ENCODE measurements at places on chromosomes 6 and 20.

DNA sequence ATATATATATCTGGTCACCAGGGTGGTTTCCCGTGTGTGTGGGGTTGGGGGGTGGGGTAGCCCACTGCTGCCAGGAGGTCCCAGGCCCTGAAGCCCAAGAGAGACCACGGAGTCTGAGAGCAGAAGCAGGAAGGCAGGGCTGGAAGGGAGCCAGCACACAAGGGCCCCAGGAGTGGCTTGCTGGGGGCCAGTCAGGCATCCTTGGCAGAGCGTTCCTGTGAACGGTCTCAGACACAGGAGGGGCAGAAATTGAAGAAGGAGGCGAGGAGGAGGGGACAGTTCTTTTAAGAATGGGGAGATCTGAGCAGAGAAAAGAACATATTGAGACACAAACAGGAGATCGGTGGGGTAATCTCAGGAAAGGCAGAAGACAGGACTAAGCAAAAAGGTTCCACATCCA, 1.9 kb upstream of the EBF4 start:
- DNase-seq, result no peak

GRCh38 chr20:53574259-53574789, 19.3 kb downstream of the ZNF217 start:
- DNase-seq, result no peak

DNA sequence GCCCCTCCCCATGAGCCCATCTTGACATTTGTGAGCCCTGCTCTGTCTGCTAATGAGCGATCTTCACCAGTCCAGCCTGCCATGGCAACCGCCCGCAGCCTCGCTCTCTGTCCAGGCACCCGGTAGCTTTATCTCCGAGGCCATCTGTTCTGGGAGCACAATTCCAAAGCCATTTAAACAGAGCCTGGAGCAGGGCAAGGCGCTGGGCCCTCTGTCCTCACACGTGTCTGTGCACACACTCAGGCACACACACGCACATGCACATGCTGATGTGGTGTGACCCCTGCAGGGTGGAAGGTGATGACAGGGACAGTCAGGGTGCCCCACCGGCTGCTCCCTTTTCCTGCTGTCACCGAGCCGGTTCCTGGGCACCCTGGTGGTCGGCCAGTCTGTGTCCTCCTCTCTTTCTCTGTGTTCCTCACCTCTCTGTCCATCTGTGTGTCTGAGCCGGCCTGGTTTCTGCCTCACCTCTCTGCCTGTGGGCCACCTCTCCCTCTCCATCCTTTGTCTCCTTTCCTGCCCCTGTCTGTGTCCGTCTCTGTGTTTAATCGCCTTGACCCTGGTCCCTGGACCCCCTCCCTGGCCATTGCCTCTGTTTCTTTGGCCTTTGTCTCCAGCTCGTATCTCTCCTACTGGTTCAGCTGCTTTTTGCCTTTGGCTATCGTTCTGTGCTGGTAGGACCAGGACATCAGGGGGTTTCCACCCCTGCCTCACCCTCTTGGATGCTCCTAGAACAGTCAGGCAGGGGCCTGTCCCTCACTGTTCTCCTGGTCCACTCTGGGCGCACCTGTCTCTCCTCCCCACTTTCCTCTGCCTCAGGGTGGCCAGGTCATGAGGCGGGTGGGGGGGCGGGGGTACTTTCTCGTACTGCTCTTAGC, 8.8 kb upstream of the MYT1 start:
- no peak for DNase-seq

DNA sequence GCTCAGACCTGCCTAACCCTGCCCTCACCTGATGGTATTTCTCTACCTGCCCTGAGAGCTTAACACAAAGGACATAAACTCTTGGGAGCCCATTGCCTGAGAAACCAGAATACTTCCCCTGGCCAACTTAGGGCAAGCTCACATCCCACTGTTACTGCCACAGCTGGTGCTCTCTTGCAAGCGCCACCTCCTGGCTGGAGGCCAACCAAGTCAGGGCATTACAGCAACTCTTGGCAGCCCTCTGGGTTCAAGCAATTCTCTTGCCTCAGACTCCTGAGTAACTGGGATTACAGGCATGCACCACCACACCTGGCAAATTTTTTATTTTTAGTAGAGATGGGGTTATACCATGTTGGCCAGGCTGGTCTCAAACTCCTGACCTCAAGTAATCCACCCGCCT, 70.1 kb downstream of the HECA start:
- DNase-seq, result no peak

GRCh38 chr6:169592558-169592957, 109.3 kb downstream of the WDR27 start:
- no peak for DNase-seq

DNA sequence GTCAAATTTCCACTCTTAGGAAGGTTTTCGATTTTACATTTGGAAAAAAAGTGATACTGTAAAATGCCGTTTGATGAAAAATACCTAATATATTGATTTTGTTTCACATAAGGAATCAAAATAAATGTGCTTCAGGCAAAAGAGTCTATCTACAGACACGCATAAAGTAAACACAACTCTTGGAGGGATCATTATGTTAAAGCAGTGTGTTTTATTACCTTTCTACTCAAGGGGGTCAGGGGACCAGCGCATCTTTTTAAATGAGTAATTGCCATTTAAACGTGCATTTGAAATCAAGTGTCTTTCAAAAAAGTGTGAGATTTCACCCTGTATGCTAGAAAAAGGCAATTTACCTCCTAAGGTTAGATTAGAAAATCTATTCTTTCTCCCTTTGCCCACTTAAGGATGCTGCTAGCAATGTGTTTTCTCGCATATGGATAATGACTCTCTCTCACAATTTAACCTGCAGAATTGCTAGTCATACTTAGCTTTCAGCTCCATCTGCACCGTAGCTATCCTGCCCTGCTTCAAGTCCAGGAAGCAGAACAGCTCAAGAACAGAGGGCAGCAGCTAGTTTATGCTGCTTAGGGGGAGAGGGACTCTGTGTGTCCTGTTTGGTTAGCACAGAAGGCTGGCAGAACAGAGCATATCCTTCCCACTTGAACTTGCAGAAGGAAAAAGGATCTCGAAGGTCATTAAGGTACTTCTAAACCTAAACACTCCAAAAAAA, 35.0 kb downstream of the NKAIN2 start:
- no peak for DNase-seq

GRCh38 chr6:119283979-119284545, 65.5 kb downstream of the MAN1A1 start:
- DNase-seq, result no peak

DNA sequence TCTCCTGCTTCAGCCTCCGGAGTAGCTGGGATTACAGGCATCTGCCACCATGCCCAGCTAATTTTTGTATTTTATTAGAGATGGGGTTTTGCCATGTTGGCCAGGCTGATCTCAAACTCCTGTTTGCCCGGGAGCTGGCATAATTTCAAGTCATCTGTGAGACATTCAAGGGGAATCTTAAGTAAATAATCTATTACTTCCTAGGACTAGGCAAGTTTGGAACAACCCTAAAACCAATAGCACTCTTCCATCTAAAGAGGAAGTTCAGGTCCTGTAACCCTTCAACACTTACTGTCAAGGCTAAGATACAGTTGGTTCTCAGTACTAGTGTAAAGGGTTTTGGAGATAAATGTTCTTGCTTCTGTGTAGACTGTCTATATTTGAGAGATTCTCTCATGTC, 267.8 kb upstream of the IRAK1BP1 start:
- DNase-seq, result no peak

DNA sequence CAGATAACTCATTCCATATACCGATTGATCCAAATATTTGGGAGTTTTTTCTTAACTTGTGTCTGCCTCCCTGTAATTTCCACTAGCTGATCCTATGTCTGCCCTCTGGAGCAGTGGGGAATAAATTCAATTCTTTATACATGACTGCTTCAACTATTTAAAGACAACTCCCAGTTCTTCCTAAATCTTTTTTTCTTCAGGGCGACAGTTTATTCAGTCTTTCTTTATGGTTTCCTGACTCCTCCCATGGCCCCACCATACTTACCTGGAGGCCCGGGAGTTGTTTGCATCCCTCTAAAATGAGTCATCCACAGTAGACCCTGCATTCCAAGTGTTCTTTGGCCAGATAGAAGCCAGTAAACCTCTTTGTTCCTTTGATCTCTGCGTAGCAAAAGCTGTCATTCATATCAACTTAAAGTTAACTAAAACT, 73.6 kb downstream of the LCA5 start:
- no peak for DNase-seq

DNA sequence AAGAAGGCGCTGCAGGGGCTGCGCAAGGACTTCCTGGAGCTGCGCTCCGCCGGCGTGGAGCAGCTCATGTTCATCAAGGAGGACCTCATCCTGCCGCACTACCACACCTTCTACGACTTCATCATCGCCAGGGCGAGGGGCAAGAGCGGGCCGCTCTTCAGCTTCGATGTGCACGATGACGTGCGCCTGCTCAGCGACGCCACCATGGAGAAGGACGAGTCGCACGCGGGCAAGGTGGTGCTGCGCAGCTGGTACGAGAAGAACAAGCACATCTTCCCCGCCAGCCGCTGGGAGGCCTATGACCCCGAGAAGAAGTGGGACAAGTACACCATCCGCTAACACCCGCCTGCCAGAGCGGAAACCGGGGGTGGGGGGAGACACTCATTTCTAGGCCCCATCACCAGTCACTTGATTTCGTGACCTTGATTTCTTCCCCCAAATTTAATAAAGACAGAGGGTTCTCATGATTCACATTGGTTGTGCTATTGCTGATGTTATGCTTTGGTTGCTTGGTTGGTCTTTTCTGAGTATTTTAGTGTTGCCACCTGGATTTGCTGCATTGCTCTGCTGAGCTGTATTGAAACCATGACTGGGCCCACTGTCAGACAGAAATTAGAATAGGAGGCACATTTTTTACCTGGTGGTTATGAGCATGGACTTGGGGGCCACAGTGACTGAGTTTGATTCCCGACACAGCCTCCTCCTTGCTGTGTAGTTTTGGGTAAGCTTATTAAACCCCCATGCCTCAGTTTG, 1.5 kb downstream of the FAM50B start:
- no peak for DNase-seq

DNA sequence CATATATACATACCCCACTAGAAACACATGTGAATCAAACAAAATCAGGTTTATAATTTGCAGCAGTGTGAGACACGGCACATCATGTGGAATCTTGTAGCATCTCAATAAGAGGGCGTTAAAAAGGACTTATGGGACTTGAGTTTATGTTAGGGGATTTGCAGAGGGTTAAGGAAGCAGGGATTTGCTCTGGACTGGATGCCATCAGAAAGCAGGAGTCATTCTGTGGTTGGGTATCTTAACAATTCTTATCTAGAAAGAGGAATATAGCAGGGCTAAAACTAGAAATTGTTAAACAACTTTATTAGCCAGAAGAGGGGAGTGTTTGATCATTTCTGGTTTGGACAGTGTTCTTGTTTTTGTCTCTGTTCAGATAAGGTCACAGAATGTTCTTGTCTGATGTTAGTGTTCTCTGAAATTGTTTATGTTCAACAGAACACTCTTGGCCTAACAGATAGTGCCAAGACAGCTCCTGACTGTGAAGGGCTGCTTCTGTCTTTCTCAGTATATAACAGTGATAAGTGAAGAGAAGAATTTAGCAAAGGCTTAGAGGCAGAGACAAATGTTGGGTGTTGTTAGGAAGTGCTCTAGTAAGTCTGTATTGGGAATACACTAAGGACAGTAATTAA, 39.2 kb downstream of the LIN28B start:
- DNase-seq, result no peak

- DNase-seq, result peak; percentile 82
Measured at GRCh38 chr6:32969685-32970412, 1.5 kb downstream of the BRD2 start.

DNA sequence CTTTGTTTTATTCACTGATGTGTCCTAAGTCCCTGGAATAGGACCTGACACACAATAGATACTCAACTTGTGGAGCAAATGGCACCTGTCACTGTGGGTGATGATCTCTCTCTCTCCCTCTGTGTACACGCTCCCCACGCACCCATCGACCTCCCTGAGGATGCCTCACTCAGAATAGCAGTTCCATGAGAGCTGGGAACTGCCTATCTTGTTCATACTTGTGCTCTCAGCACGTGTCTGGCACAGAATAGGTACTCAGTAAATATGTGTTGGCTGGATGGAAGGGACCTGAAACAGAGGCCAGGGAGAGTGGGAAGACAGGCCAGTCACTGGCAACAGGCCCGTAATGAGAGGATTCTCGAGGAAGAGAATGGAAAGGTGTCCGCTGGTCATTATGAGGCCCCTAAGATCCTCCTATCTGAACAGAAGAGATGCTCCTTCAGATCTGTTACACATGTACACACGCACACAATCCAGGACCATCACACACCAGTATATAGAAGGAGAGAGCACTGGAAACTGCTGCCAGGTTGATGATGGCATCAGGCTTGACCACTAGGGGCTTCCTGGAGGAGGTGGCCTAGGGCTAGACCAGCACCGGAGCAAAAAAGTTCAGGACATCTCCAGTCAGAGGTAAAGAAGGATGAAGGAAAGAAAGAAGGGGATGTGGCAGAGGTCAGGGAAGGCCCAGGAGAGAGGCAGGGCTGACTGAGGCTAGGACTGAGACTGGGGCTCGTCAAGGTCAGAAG, 30.9 kb downstream of the VEGFA start:
- no peak for DNase-seq

- DNase-seq, result no peak
Measured at GRCh38 chr20:11981366-11981947, 63.8 kb downstream of the BTBD3 start.

- no peak for DNase-seq
Measured at GRCh38 chr6:96947055-96947454, 22.5 kb downstream of the KLHL32 start.

DNA sequence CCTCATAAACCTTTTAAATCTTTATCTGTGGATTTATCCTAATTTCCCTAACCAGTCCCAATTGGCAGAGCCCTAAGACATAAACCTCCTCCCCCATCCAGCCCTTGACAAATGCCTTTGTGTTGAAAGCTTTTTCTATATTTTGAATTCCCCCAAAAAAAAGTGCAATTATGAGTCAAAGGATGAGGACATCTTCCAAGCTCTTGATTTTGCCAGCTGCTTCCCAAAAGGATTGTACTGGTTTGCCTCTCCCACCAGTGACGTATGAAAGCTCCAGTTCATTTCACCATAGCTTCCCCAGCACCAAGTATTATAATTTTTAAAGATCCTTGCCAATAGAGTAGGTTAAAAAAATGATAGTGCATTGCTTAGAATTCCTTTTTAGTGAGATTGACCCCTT, 38.9 kb downstream of the SIRPA start:
- no peak for DNase-seq

DNA sequence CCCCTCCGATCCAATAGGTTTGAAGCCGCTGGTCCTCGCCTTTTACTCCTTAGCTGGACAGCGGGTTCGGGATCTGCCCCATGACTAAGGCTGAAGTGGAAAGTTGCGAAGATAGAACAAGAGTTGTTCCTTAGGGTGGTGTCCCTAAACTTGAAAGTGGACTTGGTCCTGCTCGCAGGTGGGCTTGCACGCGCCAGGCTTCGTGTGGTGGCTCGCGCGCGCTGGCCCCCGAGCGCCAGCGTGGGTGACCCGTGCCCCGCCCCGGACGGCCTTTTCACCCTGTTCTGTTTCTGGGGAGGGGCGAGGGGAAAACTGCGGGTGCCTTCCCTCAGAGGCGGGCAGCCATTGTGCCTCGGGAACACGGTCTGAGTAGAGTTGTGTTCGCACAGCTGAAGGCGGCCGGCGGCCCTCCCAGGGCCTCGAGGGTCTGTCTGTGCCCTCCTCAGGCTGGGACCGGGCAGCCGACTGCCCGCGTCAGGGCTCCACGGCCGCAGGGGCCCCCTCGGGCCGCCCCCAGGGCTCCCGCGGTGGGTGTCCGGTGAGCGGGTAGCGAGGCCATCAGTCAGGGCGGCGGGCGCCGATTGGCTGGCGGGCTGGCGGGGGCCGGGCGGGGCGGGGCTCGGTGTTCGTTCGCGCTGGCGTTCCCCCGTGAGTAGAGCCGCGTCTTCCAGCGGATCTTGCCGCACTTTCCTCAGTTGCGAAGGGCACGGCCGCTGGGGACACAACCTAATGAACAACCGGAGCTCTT, 33.0 kb downstream of the RREB1 start:
- DNase-seq, result peak; percentile 75

All from NCI-H2171 (cell line).